ENCODE measurements at places on chromosomes 7 and 10.

GRCh38 chr7:110483553-110483952, 607.4 kb upstream of the LRRN3 start:
- DNase-seq = no peak

GRCh38 chr7:143104759-143105158, 27.1 kb upstream of the PIP start:
- no peak for DNase-seq

- no peak for DNase-seq
These were observed 27.6 kb upstream of the NEUROG3 start for GRCh38 chr10:69600761-69601330.

DNA sequence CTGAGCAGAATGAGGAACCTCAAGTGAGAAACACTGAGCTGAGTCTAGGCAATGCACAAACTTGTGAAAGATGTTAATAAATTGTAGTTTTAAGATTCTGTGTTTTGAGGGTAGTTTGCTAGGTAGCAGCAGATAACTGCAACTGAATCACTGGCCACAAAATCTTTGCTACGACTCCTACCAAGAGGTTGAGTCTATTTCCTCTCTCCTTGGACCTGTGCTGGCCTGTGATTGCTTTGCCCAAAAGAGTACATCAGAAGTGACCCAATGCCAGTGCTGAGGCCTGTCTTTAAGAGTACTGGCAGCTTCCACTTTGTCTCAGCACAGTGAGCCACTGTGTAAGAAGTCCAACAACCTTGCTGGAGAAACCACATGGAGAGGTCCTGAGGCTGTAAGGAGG, 11.9 kb upstream of the TSPAN13 start:
- DNase-seq = no peak

- DNase-seq = no peak
These were observed 5.9 kb downstream of the NACAD start for GRCh38 chr7:45082831-45083331.

DNA sequence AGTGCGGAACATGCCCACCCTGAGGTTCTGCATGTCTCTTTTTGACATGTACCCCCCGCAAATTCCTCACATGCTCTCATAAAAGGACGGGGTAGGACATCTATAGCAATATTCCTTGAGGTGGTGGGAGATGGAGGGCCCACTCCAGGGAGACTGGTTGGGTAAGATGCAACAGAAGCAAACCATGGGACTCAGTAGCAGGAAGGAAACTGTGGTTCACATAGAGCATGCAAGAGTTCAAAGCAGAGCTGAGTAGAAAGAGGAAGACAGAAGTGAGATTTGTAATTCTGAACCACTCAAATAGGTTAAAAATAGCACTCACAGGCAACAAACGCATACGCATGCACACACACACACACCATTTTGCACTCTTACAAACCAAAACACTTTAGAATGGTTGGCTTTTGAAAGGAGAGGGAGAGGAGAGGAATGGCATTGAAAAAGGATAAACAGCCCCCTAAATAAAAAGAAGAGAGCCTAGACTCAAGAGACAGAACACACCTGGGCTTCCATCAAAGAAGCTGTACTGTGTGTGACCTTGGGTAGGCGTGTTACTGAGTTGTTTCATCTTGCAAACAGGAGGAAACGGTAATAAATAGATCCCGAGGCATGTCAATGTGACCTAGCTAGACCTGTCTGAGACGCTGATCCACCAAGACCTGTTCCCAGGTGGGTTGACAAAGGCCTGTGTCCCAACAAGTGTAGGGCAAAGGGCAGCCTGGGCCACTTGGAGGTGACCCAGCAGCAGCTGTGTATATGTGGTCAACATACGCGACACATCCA, 77.6 kb upstream of the LRRC4 start:
- DNase-seq = peak; percentile 27

DNA sequence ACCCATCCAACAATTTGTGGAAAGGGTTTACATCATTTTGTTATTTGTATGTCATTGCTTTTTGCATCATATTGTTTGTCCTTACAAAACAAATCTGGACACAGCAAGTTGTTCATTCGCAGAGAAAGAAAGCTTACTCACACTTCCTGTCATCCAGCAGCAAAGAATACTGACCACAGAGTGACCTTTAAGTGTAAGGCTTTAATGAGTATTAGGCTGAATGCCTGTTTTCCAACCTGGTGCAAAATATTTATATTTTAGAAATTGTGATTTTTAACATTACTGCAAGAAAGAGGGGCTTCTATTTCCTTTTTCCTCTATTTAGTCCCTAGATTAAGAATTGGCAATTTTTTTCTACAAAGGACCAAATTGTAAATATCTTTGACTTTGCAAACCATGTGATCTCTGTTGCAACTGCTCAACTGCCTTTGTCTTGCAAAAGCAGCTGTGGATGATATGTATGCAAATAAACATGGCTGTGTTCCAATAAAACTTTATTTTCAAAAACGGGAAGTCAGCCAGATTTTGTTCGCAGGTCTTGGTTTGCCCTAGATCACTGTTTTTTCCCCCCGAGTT, 27.8 kb upstream of the ITGB1 start:
- DNase-seq = no peak

DNA sequence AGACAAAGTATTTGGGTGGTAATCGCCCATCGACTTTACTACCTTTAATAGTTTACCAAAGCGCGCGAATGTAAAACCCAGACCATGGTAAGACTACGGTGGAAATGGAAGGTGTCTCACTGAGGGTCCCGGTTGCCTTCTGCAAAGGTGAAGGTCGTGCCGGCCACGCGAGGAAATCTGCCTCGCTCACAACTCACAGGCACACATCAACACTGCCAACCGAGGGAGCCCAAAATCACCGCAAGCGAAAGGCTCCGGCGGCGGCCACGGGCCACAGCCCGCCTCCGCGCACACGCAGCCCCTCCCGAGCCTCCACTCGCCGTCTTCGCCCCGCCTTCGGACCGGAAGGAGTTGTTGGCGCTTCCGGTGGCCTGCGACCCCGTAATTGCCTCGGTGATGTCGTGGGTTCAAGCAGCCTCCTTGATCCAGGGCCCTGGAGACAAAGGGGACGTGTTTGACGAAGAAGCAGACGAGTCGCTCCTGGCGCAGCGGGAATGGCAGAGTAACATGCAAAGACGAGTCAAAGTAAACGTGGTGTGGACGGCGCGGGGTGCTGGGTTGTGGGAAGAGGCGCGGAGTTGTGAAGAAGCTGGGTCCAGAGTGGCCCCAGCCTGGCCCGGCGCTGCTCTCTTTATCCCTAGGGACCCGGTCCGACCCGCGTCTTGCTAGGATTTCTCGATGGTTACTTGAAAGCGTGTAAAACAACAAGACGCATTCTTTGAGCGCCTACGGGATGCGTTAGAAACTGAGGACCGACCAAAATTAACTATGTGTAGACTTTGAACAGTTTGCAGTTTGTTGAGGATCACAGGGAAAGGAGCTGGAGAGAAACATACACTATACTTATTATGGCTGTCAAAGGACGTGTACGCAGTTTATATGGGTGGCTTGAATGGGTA, at the start of gene YAE1:
TSS of gene YAE1 (plus strand) at position 382 of the 899 bp plus-strand sequence. CDS start at position 397, 15 bp downstream.
- peak; percentile 83 for DNase-seq

DNA sequence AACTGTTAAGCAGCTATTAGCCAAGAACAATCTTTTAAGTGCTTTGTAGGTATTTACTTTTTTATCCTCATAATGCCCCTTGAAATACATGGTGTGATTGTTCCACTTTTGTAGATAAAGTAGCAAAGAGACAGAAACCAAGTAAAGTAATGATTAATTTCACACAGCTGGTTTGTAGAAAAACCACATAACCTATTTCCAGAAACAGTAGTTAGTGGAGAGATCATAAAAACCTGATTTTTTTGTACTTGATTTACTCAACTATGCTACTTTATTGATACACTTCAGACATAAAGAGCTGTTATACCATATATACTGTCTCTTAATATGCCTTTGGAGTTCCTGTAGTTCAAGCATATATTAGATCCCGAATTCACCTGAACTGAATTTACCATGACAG, 118.4 kb downstream of the SEMA3A start:
- DNase-seq = no peak

GRCh38 chr7:128287556-128287955, 46.5 kb downstream of the LEP start:
- DNase-seq = no peak

GRCh38 chr7:143960813-143961610, 6.4 kb downstream of the OR2F1 start:
- DNase-seq = no peak

DNA sequence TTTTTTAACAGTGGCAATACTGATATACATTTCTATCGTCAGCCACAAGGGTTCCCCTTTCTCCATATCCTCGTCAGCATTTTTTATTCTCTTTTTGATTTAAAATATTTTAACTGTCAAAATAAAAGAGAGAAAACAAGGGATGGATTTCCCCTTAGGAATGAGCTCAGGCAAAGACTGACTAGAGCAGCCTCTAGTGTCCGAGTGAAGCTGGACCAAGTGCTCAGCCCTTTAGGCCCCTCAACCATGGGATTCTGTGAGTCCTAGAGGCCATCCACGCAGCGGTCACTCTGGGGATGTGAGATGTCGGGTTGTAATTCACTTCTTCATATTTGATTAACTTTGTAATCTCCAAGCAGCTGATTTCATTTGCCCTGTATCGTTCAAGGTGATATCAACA, 137.4 kb upstream of the RNF32 start:
- no peak for DNase-seq

DNA sequence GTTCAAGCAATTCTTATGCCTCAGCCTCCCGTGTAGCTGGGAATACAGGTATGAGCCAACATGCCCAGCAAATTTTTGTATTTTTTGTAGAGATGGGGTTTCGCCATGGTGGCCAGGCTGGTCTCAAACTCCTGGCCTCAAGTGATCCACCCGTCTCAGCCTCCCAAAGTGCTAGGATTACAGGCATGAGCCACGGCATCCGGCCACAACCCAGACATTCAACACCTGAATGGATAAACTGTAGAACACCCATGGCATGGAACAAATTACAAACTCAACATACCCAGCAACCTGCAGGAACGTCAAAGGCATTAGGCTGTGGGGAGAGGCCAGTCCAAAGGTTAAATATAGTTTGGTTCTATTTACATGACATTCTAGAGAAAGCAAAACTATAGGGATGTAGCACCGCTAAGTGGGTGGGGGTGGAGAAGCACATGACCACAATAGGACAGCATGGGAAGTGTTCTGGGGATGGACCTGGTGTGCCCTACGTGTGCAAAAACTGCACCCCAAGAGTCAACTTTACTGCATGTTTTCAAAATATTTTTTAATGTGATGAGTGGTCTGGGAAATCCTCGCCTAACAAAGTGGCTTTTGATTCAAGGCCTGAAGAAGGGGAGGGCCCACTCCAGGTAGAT, 6.5 kb upstream of the PGAM2 start:
- DNase-seq = no peak

GRCh38 chr7:73833251-73833919, 2.6 kb downstream of the CLDN4 start:
- DNase-seq = no peak

- no peak for DNase-seq
These were observed 4.5 kb upstream of the EMX2 start for GRCh38 chr10:117537904-117538524.

GRCh38 chr7:120877701-120878100, 19.8 kb upstream of the TSPAN12 start:
- no peak for DNase-seq

DNA sequence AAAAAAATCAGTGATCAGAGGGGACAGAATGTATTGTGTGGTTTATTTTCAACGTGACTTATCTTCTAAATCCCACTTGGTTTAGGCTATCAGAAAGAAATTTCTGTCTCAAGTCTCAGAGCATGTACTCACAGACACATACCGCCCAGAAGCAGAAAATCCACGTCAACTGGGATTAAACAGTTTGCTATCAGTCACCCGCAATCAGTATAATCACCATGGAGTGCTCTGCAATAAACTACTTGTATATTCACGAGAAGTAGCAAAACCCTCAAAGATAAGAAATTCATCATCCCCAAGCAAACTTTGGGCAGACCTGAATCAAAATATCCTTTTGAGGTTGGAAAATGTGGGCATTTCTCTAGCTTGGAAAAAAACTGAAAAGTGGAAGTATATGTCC, 259.1 kb downstream of the FGFR2 start:
- no peak for DNase-seq

DNA sequence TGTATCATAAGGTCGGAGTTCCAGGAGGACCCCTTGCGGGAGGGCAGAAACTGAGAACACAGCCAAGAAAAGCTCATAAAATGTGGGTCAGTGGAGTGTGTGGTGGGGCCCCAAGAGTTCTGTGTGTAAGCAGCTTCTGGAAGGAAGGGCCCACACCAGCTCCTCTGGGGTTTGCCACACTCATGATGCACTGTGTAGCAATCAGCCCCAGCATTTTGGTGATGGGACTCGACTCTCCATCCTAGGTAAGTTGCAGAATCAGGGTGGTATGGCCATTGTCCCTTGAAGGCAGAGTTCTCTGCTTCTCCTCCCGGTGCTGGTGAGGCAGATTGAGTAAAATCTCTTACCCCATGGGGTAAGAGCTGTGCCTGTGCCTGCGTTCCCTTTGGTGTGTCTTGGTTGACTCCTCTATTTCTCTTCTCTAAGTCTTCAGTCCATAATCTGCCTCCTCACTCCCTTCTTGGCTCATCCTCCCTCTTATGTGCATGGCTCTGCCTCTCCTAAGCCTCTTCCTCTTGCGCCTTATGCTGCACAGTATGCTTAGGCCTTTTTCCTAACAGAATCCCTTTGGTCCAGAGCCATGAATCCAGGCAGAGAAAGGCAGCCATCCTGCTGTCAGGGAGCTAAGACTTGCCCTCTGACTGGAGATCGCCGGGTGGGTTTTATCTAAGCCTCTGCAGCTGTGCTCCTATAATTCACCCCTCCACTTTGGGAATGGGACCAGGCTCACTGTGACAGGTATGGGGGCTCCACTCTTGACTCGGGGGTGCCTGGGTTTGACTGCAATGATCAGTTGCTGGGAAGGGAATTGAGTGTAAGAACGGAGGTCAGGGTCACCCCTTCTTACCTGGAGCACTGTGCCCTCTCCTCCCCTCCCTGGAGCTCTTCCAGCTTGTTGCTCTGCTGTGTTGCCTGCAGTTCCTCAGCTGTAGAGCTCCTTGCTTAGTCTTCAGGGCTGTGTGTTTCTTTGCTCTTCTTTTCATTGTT, 17.8 kb downstream of the PRSS2 start:
- DNase-seq = no peak

DNA sequence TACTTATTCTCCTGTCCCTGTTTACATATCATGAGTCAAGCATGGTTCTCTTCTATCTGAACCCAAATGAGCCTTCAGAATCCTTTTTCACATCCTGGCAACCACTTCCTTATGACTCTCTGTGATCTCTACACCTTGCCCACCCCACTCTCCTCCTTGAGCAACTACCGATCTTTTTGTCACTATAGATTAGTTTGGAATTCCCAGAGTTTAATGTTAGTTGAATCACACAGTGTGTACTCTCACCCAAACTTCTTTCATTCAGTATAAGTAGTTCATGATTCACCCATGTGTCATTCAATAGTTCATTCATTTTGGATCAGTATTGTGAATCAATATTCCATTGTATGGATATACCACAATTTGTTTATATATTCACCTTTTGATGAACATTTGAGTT, 55.3 kb downstream of the TFAM start:
- DNase-seq = no peak

- DNase-seq = no peak
These were observed 260.1 kb downstream of the WDR37 start for GRCh38 chr10:1316121-1316808.

GRCh38 chr10:109963439-109963838, 40.1 kb upstream of the XPNPEP1 start:
- no peak for DNase-seq
